ENCODE measurements at places on chromosomes 13 and 19.

- no peak for DNase-seq
These were observed 100.2 kb downstream of the ZIC5 start for GRCh38 chr13:99871249-99871898.

- no peak for DNase-seq
These were observed 111.2 kb upstream of the CLDN10 start for GRCh38 chr13:95441326-95441725.

DNA sequence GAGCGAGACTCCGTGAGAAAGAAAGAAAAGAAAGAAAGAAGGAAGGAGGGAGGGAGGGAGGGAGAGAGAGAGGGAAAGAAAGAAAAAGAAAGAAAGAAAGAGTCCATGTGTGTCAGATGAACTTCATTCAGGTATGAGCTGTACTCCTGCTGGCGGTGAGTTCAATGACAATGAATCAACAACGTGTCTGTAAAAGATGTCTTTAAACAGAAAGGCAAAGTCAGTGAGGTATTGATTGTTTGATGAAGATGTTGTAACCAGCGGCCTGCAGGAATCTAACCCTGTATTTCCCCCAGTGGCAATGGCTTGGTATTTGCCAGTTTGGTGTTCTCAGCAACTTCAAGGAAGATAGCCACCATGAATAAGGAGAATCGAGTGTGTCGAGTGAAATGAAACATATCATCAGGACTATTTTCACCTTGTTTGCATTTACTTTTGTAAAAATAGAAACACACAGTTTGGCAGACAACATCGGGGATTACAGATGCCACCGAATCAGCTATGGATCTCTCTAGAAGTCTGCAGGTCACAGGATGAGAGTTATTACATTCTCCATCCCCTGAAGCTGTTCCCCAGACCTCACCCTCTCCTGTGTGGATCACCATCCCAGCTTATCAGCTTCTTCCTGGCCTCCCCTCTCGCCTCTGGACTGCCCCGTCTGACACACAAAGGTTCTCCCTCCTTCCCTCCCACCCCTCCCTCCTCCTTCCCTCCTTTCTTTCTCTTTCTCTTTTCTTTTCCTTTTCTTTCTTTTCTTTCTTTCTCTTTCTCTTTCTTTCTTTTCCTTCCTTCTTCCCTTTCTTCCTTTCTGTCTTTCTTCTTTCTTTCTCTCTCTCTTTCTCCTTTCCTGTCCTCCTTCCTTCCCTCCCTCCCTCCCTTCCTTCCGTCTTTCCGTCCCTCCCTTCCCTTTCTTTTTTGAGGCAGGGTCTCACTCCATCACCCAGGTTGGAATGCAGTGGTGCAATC is 8.2 kb upstream of the SBK3 start:
- no peak for DNase-seq

DNA sequence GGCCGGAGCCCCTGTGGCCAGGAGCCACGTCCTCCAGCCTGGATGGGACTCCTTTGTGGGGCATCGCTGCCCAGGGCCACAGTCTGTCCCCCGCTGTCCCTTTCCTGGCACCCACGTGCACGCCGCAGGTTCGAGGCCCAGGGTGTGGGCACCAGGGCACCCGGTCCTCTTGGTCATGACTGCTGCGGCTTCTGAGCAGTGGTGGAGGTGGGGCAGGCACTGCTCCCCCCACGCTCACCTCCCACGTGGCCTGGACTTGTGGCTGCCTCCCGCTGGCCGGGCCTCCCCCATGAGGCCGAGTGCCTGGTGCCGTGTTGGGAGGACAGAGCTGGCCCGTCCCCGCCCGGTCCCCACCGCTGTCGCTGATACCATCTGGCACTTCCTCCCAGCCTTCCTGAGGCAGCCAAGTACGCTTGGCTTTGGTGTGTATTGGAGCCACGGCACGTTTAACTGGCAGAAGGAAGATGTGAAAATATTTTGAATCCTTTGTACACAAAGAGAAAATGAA is 12.8 kb downstream of the SPPL2B start:
- no peak for DNase-seq
